ENCODE measurements at places on chromosomes 2 and 18.

GRCh38 chr2:42965910-42966309, 173.5 kb upstream of the HAAO start:
- DNase-seq, result no peak

GRCh38 chr18:8359076-8359475, 250.2 kb upstream of the RAB12 start:
- no peak for DNase-seq

GRCh38 chr2:28606986-28607441, 111.2 kb downstream of the PLB1 start:
- no peak for DNase-seq

GRCh38 chr18:50729376-50729775, 90.4 kb downstream of the MRO start:
- no peak for DNase-seq

DNA sequence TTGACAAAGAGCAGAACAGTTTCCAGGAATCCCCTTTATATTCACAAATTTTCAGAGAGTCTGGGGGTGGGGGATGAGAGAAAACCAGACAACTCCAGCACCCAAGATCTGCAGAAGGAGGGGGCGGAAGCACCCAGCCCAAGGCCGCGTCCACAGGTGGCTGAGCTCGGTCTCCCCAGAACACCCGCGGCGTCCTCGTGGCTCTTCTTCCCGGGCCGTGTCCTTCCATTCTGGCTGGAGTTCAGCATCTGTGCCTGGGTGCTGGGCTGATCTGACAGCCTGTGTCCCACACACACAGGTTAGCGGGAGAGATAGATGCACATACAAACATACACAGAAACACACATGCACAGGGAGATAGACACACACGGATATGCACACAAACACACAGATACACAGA, 455.8 kb upstream of the SALL3 start:
- no peak for DNase-seq

GRCh38 chr18:79856119-79857007, 58.6 kb downstream of the KCNG2 start:
- DNase-seq, result no peak

GRCh38 chr2:239288951-239289511, 111.8 kb downstream of the HDAC4 start:
- DNase-seq, result no peak

- DNase-seq, result no peak
These were observed 893.1 kb upstream of the CELF4 start for GRCh38 chr18:38458698-38459097.

DNA sequence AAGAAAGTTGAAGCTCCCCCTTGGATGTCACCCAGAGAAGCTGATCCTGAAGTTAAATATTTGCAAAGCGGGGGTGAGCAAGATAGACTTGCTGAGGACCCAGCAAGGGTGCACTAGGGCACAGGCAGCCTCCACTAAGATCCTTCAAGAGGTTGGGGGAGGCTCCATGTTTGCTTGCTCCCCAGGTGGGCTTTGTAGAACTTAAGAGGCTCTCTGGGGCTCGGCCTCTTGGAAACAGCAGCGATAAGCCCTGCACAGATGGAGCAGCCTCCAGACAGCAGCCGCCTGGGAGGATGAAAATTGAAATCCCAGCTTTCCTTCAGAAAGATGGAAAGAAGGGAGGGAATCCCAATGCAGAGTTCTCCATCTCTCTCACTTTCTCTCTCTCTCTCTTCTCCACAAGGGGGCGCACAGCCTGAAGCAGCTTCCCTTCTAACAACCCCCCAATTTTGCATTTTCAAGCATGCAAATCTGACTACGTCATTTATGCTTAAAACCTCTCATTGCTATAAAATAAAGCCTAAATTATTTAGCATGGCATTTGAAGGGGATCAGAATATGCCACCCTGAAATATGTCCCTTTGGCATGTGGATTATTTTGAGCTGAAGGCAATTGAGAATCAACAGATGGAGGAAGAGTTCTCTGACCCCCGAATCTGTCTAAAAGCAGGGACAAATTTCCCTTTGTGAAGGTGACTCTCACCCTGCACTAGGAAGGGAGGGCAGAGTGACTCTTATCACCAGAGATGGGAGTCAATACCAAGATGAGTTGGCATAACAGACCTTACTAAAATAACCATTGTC, 185.7 kb upstream of the KLHL29 start:
- no peak for DNase-seq

DNA sequence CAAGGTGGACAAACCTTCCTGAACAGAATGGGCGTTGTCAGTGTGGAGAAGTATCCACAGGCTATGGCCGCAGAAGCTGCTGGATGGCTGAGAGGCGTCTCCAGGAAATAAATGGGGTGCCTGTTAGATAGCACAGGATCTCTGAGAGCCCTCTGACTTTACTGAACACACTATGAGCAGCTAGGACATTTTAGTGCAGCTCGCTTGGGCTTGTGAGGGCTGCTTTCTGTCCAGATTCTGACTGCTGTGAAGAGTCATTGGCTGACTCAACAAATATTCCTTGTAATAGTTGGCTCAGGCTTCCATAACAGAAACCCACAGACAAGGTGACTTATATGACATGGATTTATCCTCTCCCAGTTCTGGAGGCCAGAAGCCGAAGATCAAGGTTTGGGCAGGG, 100.2 kb upstream of the SNTG2 start:
- no peak for DNase-seq

DNA sequence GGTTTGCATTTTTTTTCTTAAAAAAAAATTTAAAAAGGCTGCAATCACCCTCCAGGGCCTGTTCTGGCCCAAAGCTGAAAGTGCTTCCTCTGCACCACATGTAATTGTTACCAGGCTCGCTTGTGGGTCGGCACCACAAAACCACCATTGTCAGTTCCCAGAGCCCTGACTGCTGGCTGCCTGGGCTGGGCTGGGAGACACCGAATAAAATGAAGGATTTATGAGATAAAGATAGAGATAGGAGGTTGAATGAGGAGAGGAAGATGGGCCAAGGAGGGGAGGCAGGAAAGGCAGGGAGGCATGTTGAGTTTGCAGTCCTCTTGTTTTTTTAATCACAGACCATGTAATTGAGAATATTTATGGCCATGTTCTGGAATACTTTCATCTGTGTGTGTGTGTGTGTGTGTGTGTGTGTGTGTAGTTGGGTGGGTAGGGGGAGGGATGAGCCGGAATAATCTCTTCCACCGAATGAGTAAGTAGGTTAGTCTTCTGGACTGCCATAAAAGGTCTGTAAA, 14.7 kb downstream of the NRP2 start:
- no peak for DNase-seq

- DNase-seq, result no peak
These were observed 245.5 kb downstream of the FIGN start for GRCh38 chr2:163490281-163490680.

- no peak for DNase-seq
These were observed 9.6 kb downstream of the CYB5A start for GRCh38 chr18:74281980-74282754.

DNA sequence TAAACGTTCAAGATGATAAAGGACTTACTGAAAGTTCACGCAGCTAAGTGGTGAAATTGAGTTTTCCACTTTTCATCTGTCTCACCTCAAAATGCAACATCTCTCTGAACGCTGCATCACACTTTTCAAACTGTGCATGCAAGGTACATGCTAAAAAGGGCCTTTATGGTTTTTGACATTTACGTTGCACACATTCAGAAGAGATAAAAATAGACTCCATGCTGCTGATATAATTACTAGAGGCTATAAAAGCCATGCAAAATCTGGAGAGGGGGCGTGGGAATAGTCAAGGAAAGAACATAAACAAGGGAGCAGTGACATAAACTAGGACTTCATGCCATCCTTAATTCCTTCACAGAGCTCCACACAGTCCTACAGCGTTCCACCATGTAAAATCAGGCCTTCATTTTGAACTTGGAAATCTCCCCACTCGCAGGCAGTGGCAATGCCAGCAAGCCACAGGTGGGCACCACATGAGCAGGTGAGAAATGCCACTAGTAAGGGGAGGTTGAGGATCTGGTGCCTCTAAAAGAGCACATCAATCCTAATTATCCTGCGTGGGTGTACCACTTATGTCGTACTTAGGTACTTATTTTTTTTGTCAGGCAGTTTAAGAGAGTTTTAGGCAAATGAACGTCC, 71.4 kb downstream of the ZEB2 start:
- no peak for DNase-seq

DNA sequence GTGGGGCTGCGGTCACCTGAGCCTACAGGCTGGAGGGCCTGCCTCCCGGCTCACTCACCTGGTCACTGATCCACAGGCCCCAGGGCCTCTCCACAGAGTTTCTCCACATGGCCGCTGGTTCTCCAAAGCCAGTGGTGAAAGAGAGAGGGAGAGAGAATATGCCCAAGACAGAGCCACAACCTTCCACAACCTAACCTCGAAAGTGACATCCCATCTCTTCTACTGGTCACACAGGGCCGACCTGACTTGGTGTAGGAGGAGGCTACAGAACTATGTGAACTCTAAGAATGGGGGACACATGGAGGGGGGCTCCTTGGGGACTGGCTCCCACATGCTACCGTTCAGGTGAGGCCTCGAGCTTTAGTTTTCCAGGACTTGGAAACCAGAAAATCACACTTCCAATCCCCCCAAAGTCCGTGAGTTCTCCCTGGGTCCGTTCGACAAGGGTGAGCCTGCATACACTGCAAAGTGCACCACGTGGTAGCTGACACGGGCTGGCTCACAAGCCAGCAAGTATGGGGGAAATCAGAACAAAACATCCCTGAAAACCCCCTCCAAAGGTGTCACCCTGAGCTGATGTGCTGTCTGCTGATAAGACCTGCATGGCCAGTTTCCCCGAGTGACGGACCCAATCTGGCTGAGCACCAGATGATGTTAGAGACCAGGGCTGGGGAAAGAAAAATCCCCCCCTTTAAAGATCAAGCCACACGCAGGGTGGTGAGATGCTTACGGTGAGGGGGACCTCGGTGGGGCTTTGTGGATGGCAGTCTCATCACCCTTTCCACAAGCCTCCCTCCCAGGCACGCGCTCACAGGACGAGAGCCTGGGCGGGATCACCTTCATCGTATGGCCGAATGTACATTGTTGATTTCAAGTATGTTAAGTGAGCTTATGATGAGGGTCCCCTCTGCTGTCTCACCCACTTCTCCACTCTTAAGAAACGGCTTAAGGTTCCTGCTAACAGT, 54.2 kb upstream of the SEMA4C start:
- no peak for DNase-seq

DNA sequence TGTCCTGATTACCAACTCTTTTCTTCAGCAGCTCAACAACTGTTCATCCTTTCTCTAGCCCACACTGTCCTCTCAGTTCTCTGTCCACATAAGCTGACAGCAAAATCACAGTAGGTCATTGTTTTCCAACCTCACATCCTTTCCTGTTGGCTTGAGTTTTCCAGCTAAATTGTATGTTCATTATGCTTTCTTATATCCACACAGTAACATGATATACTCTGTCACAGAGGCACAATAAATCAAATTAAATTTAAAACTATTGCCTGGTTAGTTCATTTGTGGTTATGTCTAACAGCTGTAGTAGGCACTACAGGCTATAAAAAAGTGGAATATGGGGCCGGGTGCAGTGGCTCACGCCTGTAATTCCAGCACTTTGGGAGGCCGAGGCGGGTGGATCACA, 179.9 kb downstream of the ETAA1 start:
- no peak for DNase-seq

DNA sequence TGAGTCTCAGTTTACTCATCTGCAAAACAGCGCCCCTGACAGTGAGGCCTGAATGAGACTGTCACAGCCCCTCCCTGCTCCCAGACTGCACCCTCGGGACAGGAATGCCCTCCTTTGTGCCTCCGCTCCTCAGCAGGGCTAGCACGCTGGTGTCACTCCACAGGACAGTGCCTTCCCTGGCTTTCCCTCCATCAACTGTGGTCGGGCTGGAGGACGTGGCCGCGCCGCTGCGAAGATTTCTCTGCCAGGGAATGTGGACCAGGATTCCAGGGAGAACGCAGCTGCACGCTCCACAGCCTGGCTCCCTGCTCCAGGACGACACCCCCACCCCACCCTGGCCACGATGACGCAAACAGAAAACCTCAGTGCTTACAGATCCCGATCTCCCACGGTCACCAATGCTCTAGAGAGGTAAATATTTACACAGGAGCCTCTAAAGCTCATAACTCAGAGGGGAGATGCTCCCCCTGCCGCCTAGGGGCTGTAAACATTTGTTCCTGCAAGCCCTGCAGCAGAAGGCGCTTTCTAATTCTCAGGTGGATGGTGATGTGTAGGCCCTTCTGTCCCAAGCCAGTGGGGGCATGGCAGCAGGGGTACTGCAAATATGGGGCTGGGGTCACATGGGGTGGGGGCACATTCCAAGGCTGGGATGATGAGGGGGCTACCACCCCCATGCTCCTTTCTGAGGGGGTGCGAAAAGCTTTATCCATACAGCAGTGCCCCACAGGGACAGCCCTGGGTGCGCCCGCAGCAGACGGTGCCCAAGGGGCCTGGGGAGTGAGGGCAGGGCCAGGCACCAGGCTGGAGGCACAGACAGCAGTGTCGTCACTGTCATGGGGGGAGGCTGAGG, 12.4 kb downstream of the HS6ST1 start:
- DNase-seq, result no peak

GRCh38 chr2:101230541-101231001, 22.1 kb upstream of the CNOT11 start:
- DNase-seq, result no peak

DNA sequence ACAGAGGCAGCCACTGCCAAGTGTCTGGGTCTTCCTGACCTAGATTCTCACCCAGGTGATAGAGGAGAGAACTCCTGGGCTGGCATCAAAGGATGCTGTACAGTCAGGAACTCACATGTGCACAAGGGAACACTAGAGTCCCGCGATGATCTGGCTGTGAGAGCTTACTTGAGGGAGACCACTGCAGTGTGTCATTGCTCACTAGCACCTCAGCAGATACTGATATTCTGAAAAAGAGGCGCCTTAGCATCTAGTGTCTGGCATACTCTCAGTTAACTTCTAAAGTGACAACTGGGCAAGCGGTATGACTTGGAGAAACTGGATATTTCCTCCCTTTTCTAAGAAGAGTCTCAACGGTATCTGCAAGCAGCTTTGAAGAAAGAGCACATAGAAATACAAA, 189.9 kb downstream of the CMPK2 start:
- no peak for DNase-seq

- DNase-seq, result no peak
These were observed 77.9 kb downstream of the DTNA start for GRCh38 chr18:34787931-34788532.

- DNase-seq, result no peak
These were observed 137.5 kb downstream of the PTGR3 start for GRCh38 chr18:75071484-75071785.

- no peak for DNase-seq
These were observed 665.8 kb upstream of the ID2 start for GRCh38 chr2:8015848-8016600.

DNA sequence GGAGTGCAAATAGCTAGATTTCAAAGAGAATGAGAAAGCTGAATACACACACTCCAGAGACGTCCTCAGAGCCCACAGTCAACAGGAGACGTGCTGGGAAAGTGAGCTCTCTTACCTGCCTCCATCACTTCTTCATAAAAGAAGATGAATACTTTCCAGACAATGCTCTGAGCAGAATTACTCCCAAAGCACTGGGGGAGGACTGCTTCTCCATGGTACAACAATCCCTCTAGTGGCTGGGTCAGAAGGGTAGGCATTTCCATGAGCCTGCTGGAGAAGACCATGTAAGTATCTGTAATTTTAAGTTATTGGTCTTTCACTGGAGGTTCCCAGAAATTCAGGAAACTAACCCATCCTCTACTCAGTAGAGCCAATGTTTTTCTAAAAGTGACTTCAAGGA, 190.3 kb downstream of the RBM43 start:
- no peak for DNase-seq
